ENCODE measurements at places on chromosomes 6 and 20.

GRCh38 chr20:56868746-56869145 lies 239.6 kb downstream of the TFAP2C start:
- no peak for DNase-seq

- DNase-seq: peak; percentile 37
Measured at GRCh38 chr6:44304282-44305199, 8.6 kb downstream of the AARS2 start.

- no peak for DNase-seq
Measured at GRCh38 chr6:149985481-149985937, 21.8 kb downstream of the ULBP1 start.

GRCh38 chr6:144266091-144266649 lies 19.0 kb upstream of the UTRN start:
- DNase-seq: no peak
